ENCODE measurements at places on chromosomes 6 and 20.

DNA sequence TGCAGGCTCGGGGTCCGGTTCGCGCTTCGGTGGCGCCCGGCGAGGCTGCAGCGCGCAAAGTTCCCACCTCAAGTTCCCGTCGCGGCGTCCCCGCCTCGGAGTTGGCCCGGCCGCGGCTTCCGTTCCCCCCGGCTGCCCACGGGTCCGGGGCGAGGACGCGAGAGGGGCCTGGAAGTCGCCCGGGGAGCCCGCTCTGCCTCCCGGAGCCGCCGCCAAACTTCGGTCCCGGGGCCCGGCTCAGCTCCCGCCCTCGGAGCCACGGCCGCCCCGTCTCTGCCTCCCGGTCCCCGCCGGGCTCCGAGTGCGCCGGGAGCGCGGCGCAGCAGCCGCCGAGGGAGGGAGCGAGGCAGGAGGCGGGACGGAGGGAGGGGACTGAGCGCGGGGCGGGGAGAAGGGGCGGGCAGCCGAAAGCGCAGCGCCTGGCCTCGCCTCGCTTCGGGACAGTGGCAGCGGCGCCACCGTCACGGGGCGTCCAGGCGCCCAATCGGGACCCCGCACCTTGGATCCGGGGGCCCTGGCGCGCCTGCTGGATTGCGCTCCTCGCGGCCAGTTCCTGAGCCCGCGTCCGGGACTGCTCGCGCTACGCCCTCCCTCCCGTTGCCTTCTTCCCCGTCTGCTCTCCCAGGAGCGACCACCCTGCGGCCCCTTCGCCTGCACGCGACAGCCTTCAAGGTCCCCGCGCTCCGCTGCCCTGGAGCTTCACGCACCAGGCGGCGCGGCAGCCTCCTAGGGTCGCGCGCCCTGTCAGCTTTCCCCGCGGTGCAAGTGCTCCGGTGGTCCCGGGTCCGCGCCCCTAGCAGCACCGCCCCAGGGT lies at the start of gene KCNG1:
Gene KCNG1 (minus strand): TSS at position 305 of the 814 bp plus-strand sequence. CDS start 12,769 bp downstream, outside the sequence.
- no peak for DNase-seq

GRCh38 chr6:31070711-31071197 lies 41.6 kb downstream of the C6orf15 start:
- DNase-seq: no peak

DNA sequence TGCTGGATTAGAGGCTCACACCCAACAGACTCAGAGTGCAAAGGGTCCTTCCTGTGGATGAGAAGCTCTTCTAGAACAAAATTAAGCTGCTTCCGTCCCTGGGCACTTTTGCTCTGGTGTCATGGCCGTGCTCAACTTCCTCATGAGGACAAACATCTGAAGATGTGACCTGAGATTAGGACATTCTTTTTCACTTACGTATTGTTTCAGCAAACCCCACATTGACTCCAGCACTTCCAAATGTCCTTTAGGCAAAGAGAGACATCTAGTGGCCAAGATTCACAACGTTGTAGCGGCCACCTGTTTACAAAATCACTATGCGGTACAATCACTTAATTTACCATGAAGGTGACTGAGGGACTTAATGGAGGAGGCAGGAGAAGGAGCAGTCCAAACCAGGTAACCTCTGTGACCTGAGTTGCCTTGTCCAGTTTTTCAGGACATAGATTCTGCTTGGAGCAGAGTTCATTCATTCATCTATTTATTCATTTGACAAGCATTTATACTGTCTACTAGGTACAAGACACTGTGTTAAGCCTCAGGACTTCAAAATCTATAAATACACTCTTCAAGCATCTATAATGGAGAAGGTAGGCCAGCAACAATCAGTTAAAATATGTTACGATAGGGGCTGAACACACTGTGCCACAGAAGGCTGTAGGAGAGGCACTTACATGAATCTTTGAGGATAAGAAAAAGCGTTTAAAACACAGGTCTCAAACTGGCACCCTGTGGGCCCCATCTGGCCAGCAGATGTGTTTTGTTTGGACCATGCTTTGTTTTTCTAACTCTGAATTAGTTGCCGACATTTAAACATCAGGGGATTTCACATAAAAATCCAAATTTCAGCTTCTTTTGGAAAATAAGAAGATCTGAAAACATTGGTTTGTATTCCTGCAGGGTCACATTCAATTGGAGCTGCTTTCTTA lies 5.6 kb upstream of the ADGRF1 start:
- DNase-seq: no peak

DNA sequence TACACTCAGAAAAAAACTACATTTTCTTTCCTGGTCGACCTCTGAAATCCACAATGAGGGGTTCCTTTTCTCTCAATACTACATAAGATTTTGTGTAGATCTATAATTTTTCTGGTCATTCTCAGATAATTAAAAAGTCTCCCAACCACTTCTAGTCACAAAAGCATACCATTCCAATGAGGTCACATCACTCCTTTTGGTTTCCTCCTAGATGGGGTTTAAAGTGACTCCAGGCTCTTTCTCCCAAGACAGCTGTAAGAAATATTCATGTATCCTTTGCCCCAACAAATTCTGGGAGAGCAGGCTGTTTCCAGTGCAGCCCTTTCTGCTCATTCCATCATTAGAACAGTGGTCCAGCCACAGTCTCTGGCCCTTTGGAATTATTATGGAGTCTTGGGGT lies 43.1 kb upstream of the BEND6 start:
- no peak for DNase-seq

GRCh38 chr6:51396583-51396982 lies 577.9 kb downstream of the TFAP2B start:
- DNase-seq: no peak

DNA sequence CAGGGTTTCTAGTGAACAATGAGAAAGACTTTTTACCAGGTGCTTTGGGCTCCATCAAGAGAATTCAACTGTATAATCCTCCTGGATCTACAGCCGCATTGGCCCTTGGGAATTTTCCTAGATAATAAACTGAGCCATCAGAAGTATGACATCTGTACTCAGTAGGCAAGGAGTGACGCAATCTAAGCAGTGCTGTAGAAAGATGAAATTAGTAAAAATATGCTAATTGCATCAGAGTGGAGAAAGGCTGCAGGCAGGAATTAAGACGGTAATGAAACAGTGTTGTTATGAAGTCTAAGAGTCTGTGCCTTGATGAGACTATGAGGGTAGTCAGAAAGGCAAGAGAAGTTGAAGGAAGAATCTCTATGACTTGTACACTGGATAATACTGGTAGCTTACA lies 507.9 kb upstream of the SOX4 start:
- no peak for DNase-seq

GRCh38 chr6:52115145-52115741 lies 27.8 kb upstream of the PKHD1 start:
- no peak for DNase-seq

DNA sequence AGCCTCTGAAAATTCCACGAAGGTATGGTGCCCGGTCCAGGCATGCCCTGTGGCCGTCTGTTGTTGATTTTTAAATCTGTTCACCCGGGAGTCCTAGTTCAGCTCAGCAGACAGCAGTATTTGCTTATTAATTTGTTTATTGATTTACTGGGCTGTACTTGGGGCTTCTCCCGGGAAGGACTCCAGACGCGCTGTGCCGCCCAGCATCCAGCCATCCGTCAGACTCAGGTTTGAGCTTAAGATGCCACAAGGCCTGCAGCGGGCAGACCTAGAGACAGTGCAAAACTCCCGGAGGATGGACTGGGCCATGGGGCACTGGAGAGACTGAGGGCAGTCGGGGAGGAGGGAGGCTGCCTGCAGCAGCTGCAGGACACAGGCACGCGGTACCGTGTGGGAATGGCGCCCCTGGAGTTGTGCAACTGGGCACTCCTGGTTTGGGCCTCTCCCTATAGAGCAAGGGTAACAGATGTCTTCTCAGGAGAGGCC lies 17.3 kb upstream of the CCDC167 start:
- no peak for DNase-seq

GRCh38 chr6:27861276-27861840 lies 50.8 kb downstream of the OR2B2 start:
- no peak for DNase-seq

GRCh38 chr20:63328026-63328700 lies 33.0 kb downstream of the CHRNA4 start:
- no peak for DNase-seq

Data from stimulated activated CD8-positive, alpha-beta memory T cell treated with anti-CD3 and anti-CD28 coated beads, Interleukin-4, amount 100 ng/mL, for 4 hours (primary cell).